Left renal cortex interstitium (tissue), 4 donors: ENCODE measurements at places on chromosomes 2 and 18. TPM values are rescaled to one million over a fixed set of nuclear protein-coding genes. Genes with fewer than 3 reads are reported as not detected.

- DNase-seq = no peak
Observed at GRCh38 chr18:2192562-2192961, 378.7 kb downstream of the METTL4 start.

GRCh38 chr2:146031158-146031557 lies 1511.2 kb upstream of the ZEB2 start:
- no peak for DNase-seq

GRCh38 chr2:68009526-68009925 lies 53.3 kb downstream of the C1D start:
- DNase-seq = no peak

DNA sequence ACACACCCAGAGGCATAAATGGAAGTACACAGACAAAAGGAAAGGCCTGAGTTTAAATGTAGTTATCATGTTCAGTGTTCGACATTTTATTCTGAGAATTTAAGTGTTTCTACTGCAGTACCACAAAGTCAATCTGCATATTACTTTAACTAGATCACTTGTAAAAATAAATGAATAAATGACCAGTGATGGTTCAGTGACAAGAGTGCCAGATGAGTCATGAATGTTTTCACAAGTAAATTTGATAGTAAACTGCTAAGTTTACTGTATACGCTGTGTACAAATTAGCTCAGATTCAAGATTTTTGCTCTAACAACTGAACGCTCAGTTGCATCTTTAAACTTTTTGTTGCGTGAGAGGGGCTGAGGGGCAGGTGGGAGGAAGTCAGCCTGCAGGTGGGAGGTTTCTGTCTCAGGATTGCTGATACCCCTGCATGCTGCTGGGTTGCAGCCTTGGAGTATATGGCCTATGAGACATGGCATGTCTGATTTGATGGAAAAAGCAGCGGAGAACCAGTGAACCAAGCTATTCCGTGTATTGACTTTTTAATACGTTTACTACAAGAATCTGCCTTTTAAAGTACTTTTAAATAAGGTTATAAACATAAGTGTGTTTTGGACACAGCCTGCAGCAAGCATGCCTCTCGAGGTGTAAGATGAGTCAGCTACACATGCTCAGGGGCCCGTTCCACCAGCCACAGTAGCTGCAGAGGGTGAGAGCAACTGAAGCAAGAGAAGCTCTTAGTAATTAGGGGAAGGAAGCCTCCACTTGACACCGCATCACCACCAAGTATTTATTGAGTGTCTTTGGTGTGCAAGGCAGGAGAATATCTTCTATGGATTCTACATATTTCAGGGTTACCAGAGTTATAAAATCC lies 245.1 kb downstream of the NEDD4L start:
- DNase-seq = no peak

DNA sequence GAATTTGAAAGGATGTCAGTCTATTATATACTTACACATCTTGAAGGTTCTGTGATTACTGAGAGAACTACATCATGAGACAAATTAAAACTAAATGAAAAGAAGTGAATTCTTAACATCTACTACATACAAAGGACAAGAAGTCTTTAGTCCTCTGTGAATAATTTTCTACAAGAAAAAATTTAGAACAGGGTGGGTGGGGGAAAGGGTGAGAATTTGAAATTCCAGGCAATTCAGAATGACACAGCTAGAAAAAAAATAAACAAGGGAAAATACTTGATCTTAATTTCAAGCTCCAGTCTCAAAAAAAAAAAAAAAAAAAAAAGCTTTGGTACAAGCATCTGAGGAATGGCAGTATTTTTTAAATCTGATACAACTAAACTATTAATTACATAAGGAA lies 15.5 kb downstream of the CUL3 start:
- DNase-seq = no peak

- DNase-seq = no peak
Observed at GRCh38 chr2:144012304-144012703, 507.6 kb downstream of the ZEB2 start.

The RNU2-63P gene
- not detected for polyA plus RNA-seq

The TXNDC2 gene
- 0.08 TPM for polyA plus RNA-seq
